ENCODE measurements at places on chromosomes 2 and 18.

DNA sequence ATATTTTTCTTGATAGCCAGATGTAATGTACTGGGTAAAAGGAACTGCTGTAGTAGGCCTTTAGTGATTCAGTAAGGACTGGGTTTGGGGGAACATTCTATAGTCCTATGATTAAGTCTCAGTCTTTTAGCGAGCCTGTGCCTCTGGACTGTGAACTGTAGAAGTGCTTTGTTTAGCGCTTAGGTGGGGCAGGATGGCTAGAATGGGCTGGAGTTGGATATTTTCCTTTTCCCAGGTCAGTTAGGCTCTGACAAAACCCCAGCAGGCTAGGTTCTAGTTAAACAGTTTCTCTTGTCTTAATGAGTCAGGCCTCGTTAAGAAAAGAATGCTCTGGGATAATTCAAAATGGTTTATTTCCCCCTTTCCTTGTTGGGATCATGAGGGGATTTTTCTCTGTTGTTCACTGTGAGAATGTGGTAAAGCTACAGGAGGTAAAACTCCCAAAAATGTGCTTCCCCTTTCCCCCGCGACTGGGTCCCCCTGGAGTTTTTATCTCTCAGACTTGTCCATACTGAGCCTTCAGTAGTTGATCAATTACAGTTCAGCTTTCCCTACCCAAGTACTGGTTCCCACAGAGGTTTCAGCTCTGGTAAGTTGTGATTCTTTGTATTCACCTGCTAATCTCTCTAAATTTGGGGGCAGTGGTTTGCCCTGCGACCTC lies 31.5 kb downstream of the EHBP1 start:
- DNase-seq, result no peak

DNA sequence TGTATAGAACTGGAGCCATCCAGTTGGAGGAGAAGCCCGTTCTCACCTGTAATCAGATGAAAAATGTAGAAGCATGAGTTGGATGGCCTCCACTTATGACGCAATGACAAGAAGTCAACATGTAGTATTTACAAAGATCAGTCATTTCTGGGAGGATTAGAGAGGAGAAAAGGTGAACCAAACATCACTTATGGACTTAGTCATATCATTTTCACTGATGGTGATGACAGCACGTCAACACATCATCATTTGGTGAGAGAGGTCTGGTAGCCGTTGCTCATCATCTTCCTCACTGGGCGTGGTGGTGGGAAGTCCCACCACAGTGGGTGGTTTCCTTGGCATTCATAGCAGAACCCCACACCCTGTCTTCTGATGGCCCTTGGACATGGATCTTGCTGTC lies 264.2 kb upstream of the EPAS1 start:
- no peak for DNase-seq

GRCh38 chr2:135667045-135667444 lies 74.6 kb upstream of the UBXN4 start:
- no peak for DNase-seq

DNA sequence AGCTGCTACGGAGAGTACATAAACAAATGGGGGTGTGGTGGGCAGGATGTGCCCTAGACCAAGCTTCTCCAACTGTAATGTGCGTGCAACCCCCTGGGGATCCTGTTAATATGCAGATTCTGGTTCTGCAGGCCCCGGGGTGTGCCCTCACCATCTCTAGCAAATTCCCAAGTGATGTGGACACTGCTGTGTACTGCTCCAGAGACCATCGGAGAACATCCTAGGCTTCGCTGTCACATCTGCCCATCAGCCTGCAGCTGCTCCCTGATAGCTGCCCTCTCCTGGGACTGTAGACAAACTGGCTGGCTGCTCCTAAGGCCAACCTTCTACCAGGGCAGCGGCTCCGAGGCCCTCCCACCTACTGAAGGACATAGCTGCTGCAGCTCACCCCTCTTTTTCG lies 3.2 kb downstream of the HS1BP3 start:
- DNase-seq, result no peak

DNA sequence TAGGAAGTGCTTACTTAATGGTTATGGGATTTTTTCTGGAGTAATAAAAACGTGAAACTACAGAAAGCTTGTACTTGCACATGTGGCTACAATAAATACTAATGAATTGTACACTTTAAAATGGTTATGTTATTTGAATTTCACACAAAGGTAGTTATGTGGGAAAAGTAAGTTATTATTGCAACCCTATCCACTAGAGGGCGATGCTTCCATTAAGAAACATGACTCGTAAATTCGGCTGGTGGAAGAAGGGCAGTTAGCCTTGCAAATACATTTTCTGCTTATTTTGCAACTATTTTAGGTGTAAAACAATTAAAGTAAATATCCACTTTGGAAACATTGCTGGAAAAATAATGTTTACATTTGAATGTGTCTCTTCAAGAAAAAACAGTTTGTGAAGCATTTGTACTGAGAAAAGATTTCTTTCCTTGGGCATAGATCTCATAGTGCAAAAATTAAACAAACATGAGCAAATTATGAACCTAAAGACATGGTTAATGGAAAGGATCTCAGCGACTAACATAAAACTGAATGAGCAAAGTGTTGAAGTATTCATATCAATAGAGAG lies 68.1 kb upstream of the CSRNP3 start:
- no peak for DNase-seq

- no peak for DNase-seq
Measured at GRCh38 chr2:122960759-122961641, 1064.1 kb upstream of the CNTNAP5 start.

- no peak for DNase-seq
Measured at GRCh38 chr2:70639841-70640436, 86.3 kb upstream of the TGFA start.

DNA sequence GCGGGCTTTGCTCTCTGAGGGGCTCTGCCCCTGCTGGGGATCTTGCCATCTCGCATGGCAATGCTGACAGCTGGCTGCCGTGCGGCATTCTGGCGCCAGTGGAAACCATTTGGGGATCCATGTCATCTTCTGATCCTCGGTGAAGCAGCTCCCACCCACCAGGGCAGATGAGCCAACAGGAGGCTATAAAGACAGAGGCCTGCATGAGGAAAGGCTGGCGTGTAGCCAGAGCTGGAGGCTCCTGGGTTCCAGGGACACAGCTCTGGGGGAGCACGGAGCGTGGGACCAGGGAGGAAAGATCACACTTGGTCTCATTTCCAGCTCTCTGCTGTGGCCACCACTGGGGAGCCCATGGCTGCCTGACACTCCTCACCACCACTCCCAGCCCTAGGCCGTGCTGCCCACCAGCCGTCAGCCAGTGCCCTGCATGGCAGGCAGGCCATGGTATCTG lies 145.8 kb downstream of the ZFP36L2 start:
- DNase-seq, result no peak

- DNase-seq, result no peak
Measured at GRCh38 chr2:232900811-232901735, 31.0 kb downstream of the SNORC start.

DNA sequence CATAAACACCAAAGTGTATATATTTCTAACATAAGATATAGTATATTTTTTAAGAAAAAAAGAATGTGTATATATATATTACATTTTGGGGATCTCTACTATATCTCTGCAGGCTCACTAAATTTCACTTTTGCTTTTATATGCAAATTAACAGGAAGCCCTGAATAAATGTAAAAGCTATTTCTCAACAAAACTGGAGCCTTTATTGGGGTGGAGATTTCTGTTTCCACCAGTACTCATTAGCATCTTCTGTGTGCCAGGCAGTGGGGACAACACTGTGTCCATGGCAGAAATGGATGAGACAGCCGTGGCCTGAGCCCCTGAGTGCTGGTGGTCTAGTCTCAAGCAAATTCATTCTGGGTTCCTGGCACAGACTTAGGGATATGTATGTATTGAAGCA lies 41.3 kb downstream of the C18orf63 start:
- DNase-seq, result no peak

- no peak for DNase-seq
Measured at GRCh38 chr2:53242090-53242489, 525.5 kb upstream of the CHAC2 start.

- no peak for DNase-seq
Measured at GRCh38 chr2:58638256-58638805, 397.2 kb upstream of the FANCL start.

DNA sequence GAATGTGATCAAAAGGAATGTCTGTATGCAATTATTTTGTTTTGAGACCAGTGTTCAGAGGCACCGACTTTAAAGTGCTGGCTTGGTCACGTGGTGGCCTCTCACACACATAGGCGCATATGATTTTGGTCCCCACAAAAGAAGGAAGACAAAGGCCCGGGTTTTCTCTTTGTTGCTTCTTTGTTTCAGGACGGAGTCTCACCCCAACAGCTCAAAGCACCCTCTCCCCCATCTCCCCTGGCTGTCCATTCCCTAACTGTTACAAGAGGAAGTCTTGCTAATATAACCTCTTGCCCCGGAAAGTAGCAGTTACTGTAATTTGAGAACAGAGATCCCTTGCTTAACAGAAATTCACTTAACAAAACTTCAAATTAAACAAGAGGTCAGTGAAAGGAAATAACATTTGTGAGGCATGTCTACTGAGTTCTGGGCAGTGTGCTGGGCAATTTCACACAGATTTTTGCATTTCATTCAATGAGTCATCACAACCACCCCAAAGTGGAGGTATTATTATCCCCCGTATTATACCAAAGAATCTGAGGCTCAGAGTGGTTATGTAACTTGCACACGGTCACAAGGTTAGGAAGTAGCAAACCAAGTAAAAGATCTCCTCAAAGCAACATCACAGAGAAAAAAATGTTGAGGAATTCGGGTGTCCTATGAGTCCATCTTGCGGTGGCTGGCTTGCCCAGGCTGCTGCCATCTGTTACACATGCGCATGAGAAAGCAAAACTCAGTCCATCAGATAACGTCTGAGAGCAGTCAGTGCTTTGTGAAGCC lies 75.8 kb downstream of the SDC1 start:
- DNase-seq, result no peak

- DNase-seq, result no peak
Measured at GRCh38 chr18:63161032-63161760, 158.4 kb downstream of the BCL2 start.

DNA sequence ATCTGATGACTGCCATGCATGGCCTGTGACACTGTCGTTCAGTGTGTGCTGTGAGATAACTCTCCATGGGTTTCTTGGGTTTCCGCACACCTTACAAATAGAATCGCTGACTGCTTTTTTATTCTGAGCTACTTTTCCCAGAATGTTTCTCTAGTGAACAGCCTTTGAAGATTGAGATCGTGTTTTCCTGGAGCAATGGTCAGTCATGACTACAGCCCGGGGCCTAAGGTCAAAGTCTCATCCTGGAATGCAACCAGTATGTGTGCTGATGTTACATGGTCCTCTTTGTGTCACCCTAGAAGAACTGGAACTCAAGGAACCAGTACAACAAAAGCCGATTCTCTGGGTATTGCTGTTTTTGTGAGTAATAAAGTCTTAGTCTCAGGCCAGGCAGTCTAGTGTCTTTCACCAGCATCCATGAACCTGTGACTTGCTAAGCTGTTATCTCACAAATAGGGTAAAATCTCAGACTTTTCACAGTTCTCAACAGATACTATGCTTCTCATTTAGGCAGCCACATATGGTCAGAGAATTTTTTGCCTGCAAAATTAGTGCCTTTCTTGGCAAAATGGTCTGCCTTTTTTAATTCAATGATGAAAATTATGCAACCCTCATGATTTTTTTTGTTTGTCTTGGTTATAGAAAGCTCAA lies 124.9 kb upstream of the PIEZO2 start:
- DNase-seq, result no peak

GRCh38 chr2:84850471-84850870 lies 30.4 kb downstream of the TRABD2A start:
- no peak for DNase-seq
